M059J (cell line): ENCODE measurements at places on chromosomes 7 and 10.
A peak's percentile ranks its signal among the peaks of the same experiment; 100 is the strongest.

DNA sequence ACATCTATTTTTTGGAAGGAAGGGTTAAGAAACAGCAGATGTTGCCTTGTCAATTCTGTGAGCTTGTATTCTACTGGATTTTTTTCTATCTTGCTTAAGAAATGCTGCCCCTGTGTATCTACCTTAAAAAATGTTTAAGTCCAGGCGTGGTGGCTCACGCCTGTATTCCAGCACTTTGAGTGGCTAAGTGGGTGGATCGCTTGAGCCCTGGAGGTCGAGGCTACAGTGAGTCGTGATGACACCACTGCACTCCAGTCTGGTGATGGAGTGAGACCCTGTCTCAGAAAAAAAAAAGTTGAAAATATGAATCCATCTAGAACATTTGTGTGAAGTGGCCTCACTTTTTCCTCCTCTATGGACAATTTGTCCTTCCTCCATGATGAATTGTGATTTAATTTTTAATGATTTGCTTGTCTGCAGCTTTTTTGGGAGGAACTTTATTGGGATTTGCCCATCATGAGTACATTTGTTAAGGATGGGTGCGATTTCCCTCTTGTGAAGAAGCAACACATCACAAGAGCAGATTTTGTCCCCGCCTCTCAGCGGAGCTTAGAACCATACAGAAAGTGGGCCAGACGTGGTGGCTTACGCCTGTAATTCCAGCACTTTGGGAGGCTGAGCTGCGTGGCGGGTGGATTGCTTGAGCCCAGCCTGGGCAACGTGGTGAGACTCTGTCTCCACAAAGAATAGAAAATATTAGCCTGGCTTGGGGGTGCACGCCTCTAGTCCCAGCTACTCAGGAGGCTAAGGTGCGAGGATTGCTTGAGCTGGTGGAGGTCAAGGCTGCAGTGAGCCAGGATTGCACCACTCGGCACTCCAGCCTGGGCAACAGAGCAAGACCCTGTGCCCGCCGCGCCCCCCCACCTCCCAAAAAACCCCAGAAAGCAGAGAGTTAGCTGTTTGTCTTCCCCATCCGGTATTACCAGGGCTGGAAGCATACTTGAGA lies 57.7 kb downstream of the DNAJB6 start:
- DNase-seq = no peak

DNA sequence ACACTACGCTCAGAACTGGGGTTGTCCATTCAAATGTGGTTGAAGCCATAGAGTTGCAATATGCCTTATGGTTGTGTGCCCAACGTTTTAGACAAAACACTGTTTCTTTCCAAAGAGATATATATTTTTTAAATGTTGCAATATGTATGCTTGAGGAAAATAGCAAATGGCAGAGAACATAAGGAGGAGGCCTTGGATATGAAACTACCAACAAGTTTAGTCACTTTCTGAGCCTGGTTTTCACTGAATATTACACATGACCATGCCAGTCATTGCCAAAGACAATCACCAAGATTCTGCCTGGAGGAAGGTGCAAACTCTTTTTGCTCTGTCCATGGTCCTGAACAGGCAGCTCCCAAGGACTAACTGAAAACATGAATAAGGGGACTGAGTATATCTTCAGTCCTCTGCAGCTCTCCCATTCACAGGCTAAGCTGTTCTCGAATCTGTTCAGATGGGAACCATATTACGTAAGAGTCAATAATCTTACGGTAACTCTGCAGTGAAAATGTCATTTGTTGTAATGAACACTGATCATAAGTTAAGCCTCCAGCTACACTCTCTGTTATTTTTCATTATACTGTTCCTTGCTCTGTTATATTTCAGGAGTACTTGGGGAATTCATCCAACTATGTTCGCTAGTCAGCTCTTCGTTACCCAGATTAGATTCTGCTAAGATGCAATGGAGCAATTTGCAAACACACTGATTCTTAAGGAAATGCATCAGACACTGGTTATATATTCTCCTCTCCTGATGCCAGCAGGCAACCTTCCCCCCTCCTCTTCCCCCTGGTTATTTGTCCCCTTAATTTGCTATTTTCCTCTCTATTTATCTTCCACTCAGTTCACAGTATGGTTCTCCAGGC lies 90.7 kb upstream of the C1QL3 start:
- DNase-seq = peak; percentile 25

DNA sequence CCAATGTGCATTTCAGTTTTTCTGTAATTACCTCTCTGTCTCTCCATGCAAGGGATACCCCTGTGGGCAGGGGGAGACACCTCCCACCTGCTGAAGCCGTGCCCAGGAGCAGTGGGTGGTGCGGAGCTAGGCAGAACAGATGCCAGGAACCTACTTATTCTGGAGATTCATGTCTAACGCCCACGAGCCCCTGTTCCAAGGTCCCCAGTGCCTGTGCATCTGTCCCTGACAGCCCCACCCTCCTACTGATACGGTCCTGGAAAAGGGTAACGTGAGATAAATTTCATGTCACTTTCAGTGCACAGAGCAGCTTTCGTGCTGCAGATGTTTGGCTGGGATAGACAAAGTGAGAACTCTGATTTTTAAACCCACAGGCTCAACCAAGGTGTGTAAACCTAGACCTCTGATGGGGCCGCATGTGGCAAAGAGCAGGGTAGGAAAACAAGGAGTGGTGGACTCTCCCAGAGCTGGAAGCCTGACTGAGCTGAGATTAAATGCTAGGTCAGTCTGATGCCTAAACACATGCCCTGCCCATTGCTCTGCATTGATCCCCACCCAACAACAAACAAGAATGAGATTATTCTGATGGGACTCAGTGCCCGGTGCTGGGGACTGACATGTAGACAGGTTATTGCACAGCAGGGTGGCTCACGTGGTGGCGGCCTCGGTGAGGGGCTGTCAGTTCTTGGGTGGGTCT lies 123.6 kb upstream of the GDF10 start:
- DNase-seq = no peak

DNA sequence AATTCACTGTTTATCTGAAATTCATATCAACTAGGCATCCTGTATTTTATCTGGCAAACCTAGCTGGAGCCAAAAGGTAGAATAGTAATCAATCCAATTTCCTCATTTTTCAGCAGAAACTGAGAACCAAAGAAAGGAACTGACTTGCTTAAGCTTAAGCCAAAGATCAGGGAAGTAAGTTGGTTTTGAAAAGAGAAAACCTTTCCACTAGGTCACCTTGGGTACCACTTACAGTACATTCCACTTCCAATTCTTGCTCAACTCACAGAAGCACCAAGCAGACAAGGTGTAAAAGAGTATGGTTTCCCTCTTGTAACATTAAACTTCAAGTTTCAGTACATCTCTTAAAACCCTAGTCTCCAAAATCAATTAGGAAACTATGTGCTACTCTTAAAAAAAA lies 79.6 kb downstream of the ZFAND4 start:
- DNase-seq = no peak

GRCh38 chr7:111105269-111105668 lies 14.3 kb downstream of the LRRN3 start:
- no peak for DNase-seq

DNA sequence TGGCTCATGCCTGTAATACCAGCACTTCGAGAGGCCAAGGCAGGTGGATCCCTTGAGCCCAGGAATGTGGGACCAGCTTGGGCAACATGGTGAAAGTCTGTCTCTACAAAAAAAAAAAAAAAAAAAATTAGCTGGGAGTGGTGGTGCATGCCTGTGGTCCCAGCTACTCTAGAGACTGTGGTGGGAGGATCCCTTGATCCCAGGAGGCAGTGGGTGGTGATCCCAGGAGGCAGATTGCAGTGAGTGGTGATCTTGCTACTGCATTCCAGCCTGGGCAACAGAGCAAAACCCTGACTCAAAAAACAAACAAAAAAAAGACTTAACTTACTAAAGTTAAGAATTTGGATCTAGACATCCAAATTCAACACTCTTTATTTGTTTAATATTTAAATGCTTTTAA lies 10.2 kb upstream of the ADO start:
- DNase-seq = peak; percentile 33

GRCh38 chr10:106913348-106913747 lies 251.2 kb downstream of the SORCS1 start:
- no peak for DNase-seq

DNA sequence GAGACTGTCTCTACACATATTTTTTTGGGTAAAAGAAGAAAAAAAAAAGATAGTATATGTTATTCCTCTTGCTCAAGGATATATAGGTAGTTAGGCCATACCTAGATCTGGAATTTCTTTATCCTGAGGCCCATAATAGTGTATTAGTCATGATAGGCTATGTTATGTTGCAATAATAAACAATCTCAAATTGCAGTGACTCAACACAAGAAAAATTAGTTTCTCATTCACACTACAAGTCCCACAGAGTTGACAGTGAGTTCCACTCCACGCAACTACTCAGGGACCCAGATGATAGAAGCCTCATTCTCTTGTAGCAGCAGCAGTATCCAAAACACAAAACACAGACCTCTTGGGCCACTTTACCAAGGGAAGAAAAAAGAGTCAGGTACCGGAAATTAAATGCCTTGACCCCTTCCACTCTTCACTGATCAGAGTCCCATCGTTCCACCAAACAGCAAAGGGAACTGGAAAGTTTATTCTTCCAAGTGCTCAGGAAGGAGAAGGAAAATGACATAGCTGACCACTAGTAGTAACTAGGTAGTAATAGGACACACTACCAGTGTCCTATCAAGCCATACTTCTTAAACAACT lies 7.4 kb upstream of the C10orf67 start:
- peak; percentile 55 for DNase-seq

DNA sequence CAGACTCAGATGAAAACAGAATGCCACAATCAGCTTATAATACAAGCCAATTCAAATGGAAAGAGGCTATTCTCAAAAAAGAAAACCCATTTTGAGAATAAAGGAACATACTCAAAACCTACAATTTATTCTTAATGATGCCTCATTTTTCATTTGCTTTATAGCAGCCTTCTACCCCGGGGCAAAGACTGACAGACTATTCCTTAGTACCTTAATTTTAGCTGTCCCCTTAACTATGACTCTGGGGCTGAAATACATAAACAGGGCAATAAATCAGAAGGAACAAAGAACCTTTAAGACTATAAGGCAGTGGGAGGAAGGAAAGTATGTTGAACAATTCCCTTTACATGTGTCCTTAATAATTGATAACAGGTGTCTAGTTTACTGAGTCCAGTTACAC lies 76.8 kb downstream of the TMEM106B start:
- DNase-seq = peak; percentile 15

- no peak for DNase-seq
Measured at GRCh38 chr7:45649560-45650346, 75.6 kb downstream of the ADCY1 start.

- DNase-seq = no peak
Measured at GRCh38 chr7:19090526-19090925, 26.9 kb downstream of the TWIST1 start.

- DNase-seq = peak; percentile 22
Measured at GRCh38 chr10:78162853-78163252, 129.2 kb downstream of the RPS24 start.

- DNase-seq = peak; percentile 97
Measured at GRCh38 chr10:73899423-73899822, 11.5 kb upstream of the PLAU start.

DNA sequence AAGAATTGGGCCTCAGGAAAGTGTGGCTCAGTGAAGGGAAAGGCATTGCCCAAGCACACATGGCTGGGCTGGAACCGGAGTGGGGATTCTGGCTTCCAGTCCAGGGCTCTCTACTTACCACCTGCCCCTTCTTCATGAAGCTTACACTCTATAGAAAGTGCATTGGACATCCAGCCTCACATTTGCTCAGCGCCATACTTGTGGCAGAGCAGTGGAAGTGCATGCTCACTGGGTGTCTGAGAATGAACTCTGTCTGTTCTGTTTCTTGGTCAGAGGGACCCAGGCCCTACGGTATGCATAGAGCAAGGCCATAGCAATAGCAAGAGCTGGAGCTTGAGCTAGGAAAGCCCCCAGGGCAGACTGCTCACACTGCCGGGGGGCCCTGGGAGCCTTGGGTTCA lies 1253.5 kb downstream of the TYW1 start:
- no peak for DNase-seq

GRCh38 chr7:36468370-36469101 lies 78.9 kb downstream of the ANLN start:
- no peak for DNase-seq

DNA sequence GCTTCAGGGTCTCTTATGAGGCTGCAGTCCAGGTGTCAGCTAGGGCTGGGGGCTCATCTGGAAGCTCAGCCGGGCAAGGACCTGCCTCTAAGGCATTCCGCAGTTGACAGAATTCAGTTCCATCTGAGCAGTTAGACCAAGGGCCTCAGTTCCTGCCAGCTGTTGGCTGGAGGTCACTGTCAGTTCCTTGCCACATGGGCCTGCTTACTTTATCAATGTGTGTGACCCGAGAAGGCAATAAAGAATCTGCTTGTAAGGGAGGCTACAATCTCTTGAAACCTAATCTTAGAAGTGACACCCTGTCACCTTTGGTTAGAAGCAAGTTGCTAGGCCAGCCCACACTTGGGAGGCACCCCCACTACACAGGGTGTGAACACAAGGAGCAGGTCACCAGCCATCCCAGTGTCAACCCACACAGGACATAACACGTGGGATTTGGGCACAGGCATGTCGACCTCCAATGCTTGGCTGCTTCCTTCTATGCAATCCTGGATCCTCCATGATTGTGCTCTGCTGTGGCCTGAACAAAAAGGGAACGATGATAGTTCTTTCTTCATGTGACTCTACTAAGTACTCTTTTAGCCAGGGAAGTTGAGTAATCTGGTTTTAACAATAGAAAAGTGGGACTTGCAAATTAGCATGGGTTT lies 41.8 kb downstream of the MTURN start:
- DNase-seq = no peak

- DNase-seq = no peak
Measured at GRCh38 chr7:81081616-81082015, 162.8 kb upstream of the SEMA3C start.

DNA sequence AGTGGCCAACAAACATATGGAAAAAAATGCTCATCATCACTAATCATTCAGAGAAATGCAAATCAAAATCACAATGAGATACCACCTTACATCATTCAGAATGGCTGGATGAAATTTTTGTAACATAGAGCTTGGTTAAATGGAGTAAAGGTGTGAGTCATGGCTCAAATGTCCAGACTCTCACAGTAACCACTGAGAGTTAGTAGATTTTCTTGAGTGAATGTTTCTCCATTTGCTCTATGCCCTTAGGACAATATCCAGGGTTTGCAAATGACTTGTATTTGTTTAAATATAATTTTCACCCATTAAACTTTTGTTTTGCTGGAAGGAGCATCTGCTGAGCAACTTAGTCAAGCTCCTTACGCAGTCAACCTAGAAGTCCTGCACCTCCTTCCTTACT lies 967.2 kb downstream of the XPNPEP1 start:
- peak; percentile 70 for DNase-seq

- DNase-seq = no peak
Measured at GRCh38 chr7:140677496-140677895, 4.8 kb downstream of the ADCK2 start.

GRCh38 chr7:85010306-85010705 lies 176.6 kb downstream of the SEMA3D start:
- DNase-seq = no peak

GRCh38 chr10:34567659-34568253 lies 247.3 kb downstream of the PARD3 start:
- DNase-seq = no peak

- DNase-seq = no peak
Measured at GRCh38 chr10:8042721-8043568, 11.5 kb upstream of the GATA3 start.

- no peak for DNase-seq
Measured at GRCh38 chr10:119782981-119783664, 57.3 kb downstream of the INPP5F start.
